Osteoblast (primary cell): ENCODE measurements at places on chromosomes 16 and 17. TPM values are rescaled to one million over a fixed set of nuclear protein-coding genes. Genes with fewer than 3 reads are reported as not detected.
A peak's percentile ranks its signal among the peaks of the same experiment; 100 is the strongest.

The USP36 gene
- 30.8 and 34.8 TPM in 2 replicates for total RNA-seq

GRCh38 chr16:70478912-70479341, 24.5 kb downstream of the FCSK start:
- peak; percentile 90 for DNase-seq

The LGALS9B gene
- not detected in 2 replicates for total RNA-seq

The ABCC11 gene
- total RNA-seq = under 0.01 and 0.29 TPM in 2 replicates

DNA sequence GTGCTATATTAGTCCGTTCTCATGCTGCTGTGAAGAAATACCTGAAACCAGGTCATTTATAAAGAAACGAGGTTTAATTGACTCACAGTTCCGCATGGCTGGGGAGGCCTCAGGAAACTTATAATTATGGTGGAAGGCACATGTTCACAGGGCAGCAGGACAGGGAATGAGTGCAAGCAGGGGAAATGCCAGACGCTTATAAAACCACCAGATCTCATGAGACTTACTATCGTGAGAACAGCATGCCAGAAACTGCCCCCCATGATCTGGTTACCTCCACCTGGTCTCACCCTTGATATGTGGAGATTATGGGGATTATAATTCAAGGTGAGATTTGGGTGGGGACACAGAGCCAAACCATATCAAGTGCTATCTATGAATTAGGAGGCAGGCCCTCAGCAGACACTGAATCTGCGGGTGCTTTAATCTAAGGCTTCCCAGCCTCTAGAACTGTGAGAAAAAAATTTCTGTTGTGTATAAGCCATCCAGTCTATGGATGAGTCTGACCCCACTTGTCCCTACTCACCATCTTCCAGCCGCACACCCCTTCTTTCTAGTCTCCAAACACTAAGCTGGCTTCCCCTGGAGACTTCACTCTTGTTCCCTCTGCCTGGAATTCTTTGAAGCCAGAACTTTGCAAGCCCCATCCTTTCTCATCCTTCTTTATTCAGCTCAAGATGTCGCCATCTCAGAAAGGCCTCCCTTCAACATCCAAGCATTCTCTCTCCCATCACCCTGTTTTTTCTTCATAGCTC, 772 bp upstream of the NUP93 start:
- DNase-seq = peak; percentile 21

The HOXB9 gene
- not detected in 2 replicates for total RNA-seq

DNA sequence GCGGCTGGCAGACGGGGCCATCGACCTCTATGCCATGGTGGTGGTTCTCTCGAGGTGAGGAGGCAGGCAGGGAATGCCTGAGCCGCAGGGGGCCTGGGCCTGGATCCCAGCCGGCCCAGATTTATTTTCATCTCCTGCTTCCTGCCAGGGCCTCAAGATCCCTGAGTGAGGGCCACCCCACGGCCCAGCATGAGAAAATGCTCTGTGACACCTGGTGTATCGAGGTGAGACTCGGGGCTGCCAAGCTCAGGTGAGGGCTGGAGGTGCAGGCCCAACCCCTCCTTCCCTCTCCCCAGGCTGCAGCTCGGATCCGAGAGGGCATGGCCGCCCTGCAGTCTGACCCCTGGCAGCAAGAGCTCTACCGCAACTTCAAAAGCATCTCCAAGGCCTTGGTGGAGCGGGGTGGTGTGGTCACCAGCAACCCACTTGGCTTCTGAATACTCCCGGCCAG, 4.9 kb downstream of the ACADVL start:
- DNase-seq = no peak

- peak; percentile 68 for DNase-seq
These were observed 930 bp downstream of the CHMP1A start for GRCh38 chr16:89656435-89657121.

The C17orf67 gene
- 0.36 and 0.88 TPM in 2 replicates for total RNA-seq

DNA sequence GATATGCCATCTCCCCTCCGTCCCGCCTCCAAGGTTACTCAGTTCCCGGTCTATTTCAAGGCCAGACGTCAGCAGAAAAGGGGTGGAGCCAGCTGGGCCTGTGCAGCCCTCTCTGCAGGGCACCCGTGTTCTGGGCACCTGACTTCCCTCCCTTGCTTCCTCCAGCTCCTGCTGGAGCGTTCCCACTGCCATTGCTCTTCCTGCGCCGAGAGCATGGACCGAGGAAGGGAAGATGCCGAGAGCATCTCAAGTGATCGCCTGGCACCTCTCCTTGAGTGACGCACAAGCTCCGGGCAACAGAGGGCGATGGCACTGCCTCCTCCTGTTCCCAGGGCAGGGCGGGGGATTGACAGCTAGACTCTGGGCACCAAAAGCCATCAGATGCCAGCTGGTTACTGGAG, 29.4 kb upstream of the NAT9 start:
- no peak for DNase-seq

The SP6 gene
- under 0.01 TPM in 2 replicates for total RNA-seq

GRCh38 chr16:53202398-53202797, 147.6 kb downstream of the CHD9 start:
- no peak for DNase-seq

The NUPR1 gene
- total RNA-seq = 27.9 and 31.5 TPM in 2 replicates
